ENCODE measurements at places on chromosomes 7 and 10.

DNA sequence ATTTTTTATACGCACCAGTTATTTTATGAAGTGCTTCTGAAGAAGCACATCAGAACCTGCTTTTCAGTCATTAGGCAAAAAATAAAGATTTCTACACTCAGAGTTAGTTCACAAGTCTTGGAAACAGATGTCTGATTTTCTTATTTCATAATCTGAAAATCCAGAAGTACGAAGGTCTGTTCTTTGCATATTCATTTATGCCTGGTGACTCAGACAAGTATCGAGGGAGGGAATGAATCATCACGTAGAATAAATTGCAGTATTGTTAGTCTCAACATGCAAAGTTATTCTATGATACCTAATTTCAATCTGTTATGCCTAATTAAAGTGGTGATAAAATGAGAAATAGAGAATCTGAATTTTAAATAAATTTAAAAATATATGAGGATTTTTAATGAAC lies 113.6 kb upstream of the SEM1 start:
- H3K27me3 ChIP-seq: no peaks in the 10 kb centered on the region
- H3K36me3 ChIP-seq: no peaks in the 10 kb centered on the region
- H3K4me1 ChIP-seq: no peaks in the 10 kb centered on the region
- no peak for DNase-seq
- H3K27ac ChIP-seq: no peak overlapping the region
- H3K4me3 ChIP-seq: no peak overlapping the region

- no peak overlapping the region for H3K4me3 ChIP-seq
- H3K27ac ChIP-seq: no peak overlapping the region
- peaks cover 18% of the 10 kb centered on the region for H3K4me1 ChIP-seq
- no peaks in the 10 kb centered on the region for H3K36me3 ChIP-seq
Observed at GRCh38 chr7:27149842-27150567, 2.4 kb downstream of the HOXA3 start.

DNA sequence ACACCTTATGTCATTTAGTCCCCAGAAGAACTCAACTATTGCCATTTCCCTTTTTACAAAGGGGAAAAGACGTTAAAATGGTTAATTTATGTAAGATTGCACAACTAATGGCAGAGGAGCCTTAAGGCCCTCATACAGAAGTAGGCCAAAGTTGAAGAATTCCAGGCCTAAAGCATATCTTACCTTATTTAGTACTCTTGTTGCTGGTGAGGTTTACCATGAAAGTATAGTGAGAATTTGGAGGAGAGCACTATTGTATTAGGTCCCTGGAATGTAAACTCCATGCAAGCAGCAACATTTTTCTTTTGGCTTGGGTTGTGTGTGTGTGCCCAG lies 731 bp upstream of the CRPPA start:
- DNase-seq: no peak
- H3K36me3 ChIP-seq: no peaks in the 10 kb centered on the region
- H3K4me3 ChIP-seq: no peak overlapping the region
- H3K27ac ChIP-seq: peak overlapping the region; percentile 94

DNA sequence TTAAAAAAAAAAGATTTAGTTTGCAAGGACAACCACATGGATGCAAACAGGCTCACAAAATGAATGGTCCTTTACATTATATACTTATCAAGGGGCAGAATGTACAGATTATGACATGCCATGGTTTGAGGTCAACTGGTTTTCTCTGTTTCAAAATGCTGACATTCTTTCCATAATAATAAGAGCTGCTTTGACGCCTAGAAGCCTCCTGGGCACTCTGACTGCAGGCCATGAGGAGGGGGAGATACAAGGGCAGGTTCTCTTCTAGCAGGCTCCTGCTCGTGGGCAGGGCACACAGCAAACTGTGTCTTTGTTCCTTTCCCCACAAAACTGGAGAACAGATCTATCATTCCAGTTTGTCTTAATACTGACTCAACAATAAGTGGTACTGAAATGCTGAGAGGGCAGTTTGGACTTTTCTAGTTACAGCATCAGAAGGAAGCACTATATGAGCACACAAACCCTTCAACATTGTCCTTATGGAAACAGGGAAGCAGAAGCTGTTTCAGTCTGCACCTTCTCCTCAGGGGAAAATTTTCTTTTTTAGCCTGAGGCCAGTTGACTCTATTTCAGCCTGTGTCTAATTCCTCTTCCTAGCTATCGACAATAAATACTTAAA lies 314.9 kb upstream of the AOAH start:
- DNase-seq: no peak
- no peaks in the 10 kb centered on the region for H3K36me3 ChIP-seq
- no peaks in the 10 kb centered on the region for H3K27me3 ChIP-seq
- H3K4me1 ChIP-seq: no peaks in the 10 kb centered on the region

DNA sequence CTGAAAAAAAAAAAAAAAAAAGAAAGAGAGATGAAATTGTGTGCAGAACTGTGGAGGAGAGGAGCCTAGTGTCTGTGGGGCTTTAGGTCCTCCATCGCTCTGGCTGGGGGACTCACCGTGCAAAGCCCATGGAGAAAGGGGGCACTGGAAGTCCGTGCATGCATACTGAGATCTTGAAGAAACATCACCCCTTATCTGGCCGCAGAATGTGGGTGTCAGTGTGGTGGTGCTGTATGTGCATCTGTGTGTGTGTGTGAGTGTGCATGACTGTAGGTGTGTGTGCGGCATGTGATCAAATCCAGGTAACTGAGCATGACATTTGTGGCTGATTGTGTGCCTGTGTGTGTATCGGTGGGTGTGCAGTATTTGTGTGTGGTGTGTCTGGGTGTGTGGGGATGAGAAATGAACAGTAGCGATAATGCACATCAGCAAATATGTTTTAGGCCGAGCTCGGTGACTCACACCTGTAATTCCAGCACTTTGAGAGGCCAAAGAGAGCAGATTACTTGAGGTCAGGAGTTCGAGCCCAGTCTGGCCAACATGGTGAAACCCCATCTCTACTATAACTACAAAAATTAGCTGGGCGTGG lies 8.8 kb upstream of the CLDN3 start:
- peaks cover 4% of the 10 kb centered on the region for H3K4me1 ChIP-seq
- H3K36me3 ChIP-seq: no peaks in the 10 kb centered on the region
- H3K4me3 ChIP-seq: no peak overlapping the region
- H3K27ac ChIP-seq: no peak overlapping the region

GRCh38 chr10:95434583-95434982 lies 126.6 kb downstream of the SORBS1 start:
- H3K27me3 ChIP-seq: no peaks in the 10 kb centered on the region
- no peak for DNase-seq
- peaks cover 10% of the 10 kb centered on the region for H3K4me1 ChIP-seq
- no peak overlapping the region for H3K27ac ChIP-seq
- no peaks in the 10 kb centered on the region for H3K36me3 ChIP-seq

- no peak for DNase-seq
- H3K4me1 ChIP-seq: no peaks in the 10 kb centered on the region
- no peak overlapping the region for H3K4me3 ChIP-seq
Observed at GRCh38 chr7:155991470-155991869, 179.2 kb upstream of the SHH start.

GRCh38 chr7:137953665-137954470 lies 48.0 kb downstream of the CREB3L2 start:
- DNase-seq: no peak
- H3K4me1 ChIP-seq: peaks cover 90% of the 10 kb centered on the region
- H3K36me3 ChIP-seq: no peaks in the 10 kb centered on the region

- no peak for DNase-seq
- H3K4me1 ChIP-seq: no peaks in the 10 kb centered on the region
- H3K36me3 ChIP-seq: no peaks in the 10 kb centered on the region
- no peaks in the 10 kb centered on the region for H3K27me3 ChIP-seq
Observed at GRCh38 chr7:90473814-90474213, 4.4 kb downstream of the PTTG1IP2 start.

GRCh38 chr10:72736176-72736827 lies 44.4 kb downstream of the MCU start:
- H3K4me3 ChIP-seq: no peak overlapping the region
- no peak for DNase-seq
- no peaks in the 10 kb centered on the region for H3K36me3 ChIP-seq
- H3K27me3 ChIP-seq: no peaks in the 10 kb centered on the region

- no peaks in the 10 kb centered on the region for H3K27me3 ChIP-seq
- no peak overlapping the region for H3K4me3 ChIP-seq
- peaks cover under 1% of the 10 kb centered on the region for H3K36me3 ChIP-seq
- no peak for DNase-seq
Observed at GRCh38 chr7:102232611-102233286, 53.9 kb upstream of the SH2B2 start.

- H3K4me3 ChIP-seq: no peak overlapping the region
- peak overlapping the region; percentile 2 for H3K27ac ChIP-seq
- DNase-seq: no peak
- H3K4me1 ChIP-seq: peaks cover 8% of the 10 kb centered on the region
Observed at GRCh38 chr7:54811041-54811845, 52.2 kb upstream of the SEC61G start.

DNA sequence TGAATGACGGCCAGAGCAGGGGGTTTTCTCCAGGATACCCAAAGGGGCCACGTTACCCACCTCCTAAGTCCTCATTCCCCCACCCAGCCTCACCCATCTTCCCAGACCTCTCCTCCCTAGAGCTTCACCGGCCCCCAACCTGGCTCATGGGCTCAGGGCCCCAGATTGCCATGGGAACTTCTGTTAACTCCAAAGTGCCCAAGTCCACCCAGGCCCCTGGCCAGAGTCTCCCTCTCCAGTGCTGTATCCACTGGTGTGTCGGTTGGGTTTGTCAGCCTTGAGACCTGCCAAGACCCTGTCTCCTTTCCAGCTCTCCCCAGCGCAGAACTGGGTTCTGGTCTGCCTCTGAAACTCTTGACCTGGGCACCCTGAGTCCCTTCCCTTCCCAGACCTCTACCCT lies 37.1 kb upstream of the ZMIZ2 start:
- H3K27me3 ChIP-seq: no peaks in the 10 kb centered on the region
- DNase-seq: no peak
- H3K36me3 ChIP-seq: peaks cover 27% of the 10 kb centered on the region
- no peak overlapping the region for H3K27ac ChIP-seq
- H3K4me1 ChIP-seq: peaks cover 7% of the 10 kb centered on the region

- no peaks in the 10 kb centered on the region for H3K27me3 ChIP-seq
- H3K4me1 ChIP-seq: no peaks in the 10 kb centered on the region
- H3K27ac ChIP-seq: no peak overlapping the region
Observed at GRCh38 chr10:117260084-117260483, 19.2 kb downstream of the SLC18A2 start.

DNA sequence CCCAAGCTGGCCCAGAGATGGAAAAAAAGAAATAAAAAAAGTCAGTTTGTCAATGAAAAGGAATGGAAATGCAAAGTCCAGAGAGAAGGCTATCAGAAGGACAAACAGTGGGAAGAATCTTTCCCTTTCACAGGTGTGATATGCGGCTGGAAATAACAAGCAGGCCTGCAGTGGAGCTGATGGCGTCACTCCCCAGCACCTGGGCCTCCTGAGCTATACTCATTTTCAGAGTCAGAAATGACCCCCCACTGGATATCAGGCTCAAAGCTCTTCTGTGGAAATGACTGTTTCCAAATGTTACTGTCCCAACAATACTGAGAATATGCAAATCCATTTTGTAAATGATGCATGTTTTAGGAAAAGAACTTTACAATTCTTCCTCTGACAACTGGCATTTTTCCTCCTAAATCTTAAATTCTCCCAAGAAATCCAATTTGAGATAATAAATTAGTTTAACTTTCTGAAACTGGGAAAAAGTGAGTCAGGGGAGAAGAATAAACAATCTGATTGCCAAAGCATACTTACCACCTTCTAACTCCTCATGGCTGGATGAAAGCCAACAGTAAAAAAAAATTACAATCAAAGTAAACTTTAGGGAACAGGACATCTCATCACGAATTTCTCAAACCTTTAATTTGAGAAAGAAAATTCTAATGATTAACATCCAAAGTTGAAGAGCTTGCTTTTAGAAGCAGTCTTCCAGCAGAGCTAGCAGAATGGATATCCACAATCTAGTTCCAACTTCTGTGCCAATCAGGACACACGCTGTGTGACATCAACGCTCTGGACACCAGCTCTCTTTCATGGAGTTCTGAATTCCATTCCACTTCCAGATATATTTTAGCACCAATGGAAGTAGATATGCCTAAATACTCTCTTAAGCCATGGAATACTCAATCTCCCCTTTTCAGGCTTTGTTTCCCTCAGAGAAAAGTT lies 5.3 kb upstream of the CUZD1 start:
- no peak overlapping the region for H3K4me3 ChIP-seq
- peaks cover 16% of the 10 kb centered on the region for H3K4me1 ChIP-seq
- H3K27ac ChIP-seq: no peak overlapping the region
- no peaks in the 10 kb centered on the region for H3K36me3 ChIP-seq

DNA sequence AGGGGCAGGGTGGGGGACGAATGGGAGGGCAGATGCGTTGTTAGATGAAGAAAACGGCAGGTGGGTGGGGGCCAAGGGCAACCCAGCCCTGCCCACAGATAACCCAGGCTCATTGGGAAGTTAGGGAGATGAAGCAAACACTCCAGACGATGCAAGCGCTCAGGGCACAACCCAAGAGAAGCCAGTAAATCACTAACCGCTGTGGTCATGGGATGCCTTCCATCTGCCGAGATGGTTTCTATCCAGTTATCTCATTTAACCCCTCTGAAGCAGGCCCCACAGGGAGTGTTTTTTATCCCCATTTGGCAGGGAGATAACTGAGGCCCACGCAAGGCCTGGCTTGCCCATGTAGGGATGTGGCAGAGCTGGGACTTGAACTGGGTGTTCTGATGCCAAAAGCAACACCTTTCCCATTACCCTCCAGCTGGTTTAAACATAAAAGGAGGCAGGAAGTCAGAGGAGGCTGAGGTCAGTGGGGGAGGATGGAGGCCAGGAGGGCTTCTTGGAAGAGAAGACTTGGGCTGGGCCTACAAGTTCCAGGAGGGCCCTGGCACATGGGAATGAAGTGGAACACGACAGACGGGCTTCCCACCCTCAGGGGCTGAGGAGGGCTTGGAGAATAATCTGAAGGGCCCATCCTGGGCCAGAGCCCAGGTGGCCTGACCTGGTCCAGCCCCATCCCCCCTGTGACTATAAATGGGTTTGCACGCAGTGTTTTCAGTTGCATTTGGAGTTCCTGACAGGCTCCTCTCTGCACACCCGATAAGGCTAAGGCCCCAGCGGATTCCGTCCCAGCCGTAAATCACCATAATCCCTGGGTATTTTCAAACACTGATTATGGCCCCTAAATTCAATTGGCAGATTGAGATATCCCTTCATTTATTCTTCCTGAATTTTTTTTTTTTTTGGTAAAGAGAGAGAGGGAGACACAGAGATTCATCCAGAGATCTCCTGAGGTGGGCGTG lies 80.9 kb downstream of the NEURL1 start:
- no peak overlapping the region for H3K4me3 ChIP-seq
- H3K27ac ChIP-seq: no peak overlapping the region
- DNase-seq: no peak
- no peaks in the 10 kb centered on the region for H3K4me1 ChIP-seq
- H3K36me3 ChIP-seq: no peaks in the 10 kb centered on the region
- no peaks in the 10 kb centered on the region for H3K27me3 ChIP-seq
